ENCODE measurements at places on chromosomes 2 and 18. TPM values are rescaled to one million over a fixed set of nuclear protein-coding genes. Genes with fewer than 3 reads are reported as not detected.

FBXO41 gene
- 0.23 TPM for total RNA-seq

DNA sequence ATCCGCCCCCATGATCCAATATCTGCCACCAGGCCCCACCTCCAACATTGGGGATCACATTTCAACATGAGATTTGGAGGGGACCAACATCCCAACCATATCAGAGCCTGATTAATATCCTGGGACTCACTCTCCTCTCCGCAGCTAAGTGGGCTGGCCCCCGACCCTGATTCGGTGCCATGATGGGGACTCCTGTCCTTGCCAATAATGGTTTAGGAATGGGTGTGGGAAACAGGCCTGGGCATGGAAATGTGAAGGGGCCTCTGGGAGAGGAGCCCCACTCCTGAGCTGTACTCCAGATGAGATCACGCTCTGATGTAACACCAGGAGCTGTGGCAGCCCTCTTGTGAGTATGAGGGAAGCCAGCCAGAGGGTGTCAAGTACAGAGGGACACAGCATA, 77.3 kb upstream of the SMAD7 start:
- no peak overlapping the region for H3K27ac ChIP-seq
- no peak overlapping the region for H3K4me3 ChIP-seq
- no peak for DNase-seq
- H3K4me1 ChIP-seq: no peaks in the 10 kb centered on the region

- H3K27me3 ChIP-seq: no peaks in the 10 kb centered on the region
- no peak for DNase-seq
- H3K36me3 ChIP-seq: no peaks in the 10 kb centered on the region
- H3K4me3 ChIP-seq: no peak overlapping the region
- no peak overlapping the region for H3K27ac ChIP-seq
Measured at GRCh38 chr2:162106146-162106551, 32.1 kb upstream of the DPP4 start.

GRCh38 chr2:20317197-20317596, 33.4 kb downstream of the PUM2 start:
- DNase-seq: no peak
- no peaks in the 10 kb centered on the region for H3K4me1 ChIP-seq
- H3K27me3 ChIP-seq: no peaks in the 10 kb centered on the region
- H3K4me3 ChIP-seq: no peak overlapping the region
- H3K36me3 ChIP-seq: peaks cover 76% of the 10 kb centered on the region

HRH4 gene
- total RNA-seq: 0.21 TPM

- no peaks in the 10 kb centered on the region for H3K4me1 ChIP-seq
- DNase-seq: no peak
- H3K4me3 ChIP-seq: no peak overlapping the region
- H3K36me3 ChIP-seq: no peaks in the 10 kb centered on the region
Measured at GRCh38 chr18:24770311-24771024, 310.0 kb downstream of the HRH4 start.

GRCh38 chr2:105812180-105813044, 67.7 kb downstream of the NCK2 start:
- H3K27me3 ChIP-seq: no peaks in the 10 kb centered on the region
- peak; percentile 60 for DNase-seq
- peak overlapping the region; percentile 1 for H3K4me3 ChIP-seq
- H3K36me3 ChIP-seq: peaks cover 9% of the 10 kb centered on the region
- H3K27ac ChIP-seq: peak overlapping the region; percentile 32
- H3K4me1 ChIP-seq: peaks cover 47% of the 10 kb centered on the region

GRCh38 chr2:9170458-9171130, 36.0 kb upstream of the ASAP2 start:
- DNase-seq: no peak
- no peak overlapping the region for H3K27ac ChIP-seq
- no peaks in the 10 kb centered on the region for H3K27me3 ChIP-seq
- H3K36me3 ChIP-seq: no peaks in the 10 kb centered on the region
- no peaks in the 10 kb centered on the region for H3K4me1 ChIP-seq
- H3K4me3 ChIP-seq: no peak overlapping the region

DNA sequence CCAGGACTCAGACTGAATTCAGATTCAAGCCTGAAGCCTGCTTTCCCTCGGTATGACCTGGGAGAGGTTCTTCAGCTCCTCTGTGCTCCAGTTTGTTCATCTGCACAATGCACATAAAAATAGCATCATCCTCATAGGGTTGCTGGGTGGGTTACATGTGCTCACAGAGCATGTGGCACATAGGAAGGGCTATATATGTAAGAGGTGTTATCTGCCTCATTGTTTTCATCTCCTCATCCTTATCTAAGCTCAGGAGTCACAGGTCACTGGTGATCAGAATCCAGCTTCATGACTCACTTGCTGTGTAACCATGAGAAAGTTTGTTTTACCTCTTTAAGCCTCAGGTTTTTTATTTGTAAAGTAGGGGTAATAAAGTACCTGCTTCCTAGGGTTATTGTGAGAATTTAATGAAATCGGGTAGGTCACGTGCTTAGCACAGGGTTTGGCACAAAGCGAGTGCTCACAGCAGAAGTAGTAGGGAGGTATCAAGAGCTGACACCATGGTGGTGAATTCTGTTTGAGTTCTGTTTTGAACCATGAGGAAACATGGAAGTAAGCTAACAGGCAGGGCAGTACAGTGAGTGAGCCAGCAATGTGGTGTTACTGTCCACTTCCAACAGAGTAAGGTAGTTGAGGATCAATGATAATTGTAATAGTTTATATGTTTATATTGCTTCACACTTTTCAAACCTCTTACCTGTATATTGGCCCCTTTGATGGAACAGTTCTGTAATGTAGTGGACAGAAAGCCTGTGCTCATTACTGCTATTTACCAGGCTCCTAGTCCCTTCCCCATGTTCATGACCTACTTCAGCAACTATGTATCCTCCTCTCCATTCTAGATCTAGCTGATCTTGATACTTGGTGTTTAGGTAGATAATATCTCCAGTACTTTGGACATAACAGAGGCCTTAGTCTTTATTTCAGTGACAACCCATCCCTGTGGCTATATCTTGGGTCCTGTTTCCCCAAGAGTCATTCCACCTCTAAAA, 141.4 kb upstream of the LTBP1 start:
- H3K36me3 ChIP-seq: no peaks in the 10 kb centered on the region
- H3K27me3 ChIP-seq: no peaks in the 10 kb centered on the region
- no peaks in the 10 kb centered on the region for H3K4me1 ChIP-seq
- no peak for DNase-seq
- no peak overlapping the region for H3K4me3 ChIP-seq

PJVK gene
- 1.2 TPM for total RNA-seq

RAB6C gene
- 0.11 TPM for total RNA-seq

COLEC12 gene
- 3.4 TPM for total RNA-seq

CPLX4 gene
- not detected for total RNA-seq

- H3K27ac ChIP-seq: no peak overlapping the region
- DNase-seq: no peak
- no peak overlapping the region for H3K4me3 ChIP-seq
- no peaks in the 10 kb centered on the region for H3K4me1 ChIP-seq
- no peaks in the 10 kb centered on the region for H3K36me3 ChIP-seq
- H3K27me3 ChIP-seq: no peaks in the 10 kb centered on the region
Measured at GRCh38 chr2:209391776-209392401, 32.0 kb upstream of the MAP2 start.

GRCh38 chr2:102284611-102285010, 26.8 kb upstream of the IL1RL1 start:
- no peak overlapping the region for H3K4me3 ChIP-seq
- no peak overlapping the region for H3K27ac ChIP-seq
- H3K27me3 ChIP-seq: no peaks in the 10 kb centered on the region
- DNase-seq: no peak

FOXI3 gene
- total RNA-seq: not detected

- H3K36me3 ChIP-seq: no peaks in the 10 kb centered on the region
- H3K4me3 ChIP-seq: no peak overlapping the region
Measured at GRCh38 chr2:96393989-96394761, 58.6 kb downstream of the NCAPH start.

GRCh38 chr2:30653847-30654246, 153.4 kb downstream of the CAPN13 start:
- H3K4me1 ChIP-seq: peaks cover 28% of the 10 kb centered on the region
- H3K4me3 ChIP-seq: no peak overlapping the region
- no peaks in the 10 kb centered on the region for H3K27me3 ChIP-seq
- no peak overlapping the region for H3K27ac ChIP-seq
